ENCODE measurements at places on chromosomes 4 and X.

DNA sequence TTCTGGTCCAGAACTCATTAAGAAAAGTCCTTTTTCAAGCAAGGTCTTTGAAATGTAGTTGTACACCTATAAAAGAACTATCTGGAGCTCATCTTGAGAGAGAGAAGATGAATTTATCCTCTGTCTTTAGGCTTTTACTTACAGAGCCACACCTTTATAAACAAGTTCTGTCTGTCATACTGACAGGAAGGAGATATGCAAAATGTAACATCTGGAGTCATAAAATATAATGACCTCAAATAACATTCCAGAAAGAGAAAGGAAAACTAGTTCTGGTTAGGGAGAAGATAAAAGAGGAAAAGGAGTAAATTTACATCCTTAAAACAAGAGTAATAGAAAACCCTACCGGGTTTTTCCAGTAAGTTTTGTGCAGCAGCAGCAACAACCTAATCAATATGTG, 1.3 kb downstream of the INPP4B start:
- DNase-seq: no peak

- no peak for DNase-seq
Observed at GRCh38 chrX:139518475-139518874, 12.1 kb upstream of the F9 start.

GRCh38 chrX:105972690-105973386, 65.7 kb downstream of the SERPINA7 start:
- no peak for DNase-seq

DNA sequence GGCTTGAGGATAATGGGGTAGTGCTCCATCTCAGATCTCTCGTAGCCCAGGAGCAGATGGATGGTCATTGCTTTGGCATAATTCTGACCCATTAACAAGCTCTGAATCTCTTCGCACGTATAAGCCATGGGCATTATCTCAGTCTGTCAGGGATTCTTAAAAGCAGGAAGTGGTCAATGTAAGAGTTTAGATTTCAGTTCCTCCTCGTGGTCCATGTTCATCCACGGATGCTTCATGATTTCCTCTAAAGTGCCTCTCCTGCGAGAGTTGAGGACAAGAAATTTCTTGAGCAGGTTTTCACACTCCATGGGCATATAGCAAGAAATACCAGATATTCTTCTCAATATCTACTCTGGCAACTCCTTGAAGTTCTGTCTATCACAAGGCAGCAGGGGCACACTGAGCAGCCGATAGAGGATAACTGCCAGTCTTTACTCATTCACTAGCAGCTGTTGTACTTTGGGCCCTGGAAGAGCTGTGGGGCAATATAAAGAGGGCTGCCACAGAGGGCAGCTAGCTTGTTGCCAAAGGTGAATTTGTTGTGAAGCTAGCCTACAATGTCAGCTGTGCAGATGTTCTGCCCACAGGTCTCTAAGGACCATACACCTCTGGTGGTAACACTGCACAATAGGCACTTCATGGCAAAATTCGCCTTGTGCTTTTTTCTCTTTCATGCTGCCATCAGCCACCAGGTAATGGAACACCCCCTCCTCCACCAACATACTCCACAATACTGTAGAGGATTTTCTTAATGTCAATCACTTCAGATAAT, 52.0 kb upstream of the WDR17 start:
- no peak for DNase-seq

GRCh38 chr4:187088070-187088799, 364.6 kb upstream of the FAT1 start:
- no peak for DNase-seq

- DNase-seq: no peak
Observed at GRCh38 chr4:120667102-120667501, 255.4 kb downstream of the PRDM5 start.

DNA sequence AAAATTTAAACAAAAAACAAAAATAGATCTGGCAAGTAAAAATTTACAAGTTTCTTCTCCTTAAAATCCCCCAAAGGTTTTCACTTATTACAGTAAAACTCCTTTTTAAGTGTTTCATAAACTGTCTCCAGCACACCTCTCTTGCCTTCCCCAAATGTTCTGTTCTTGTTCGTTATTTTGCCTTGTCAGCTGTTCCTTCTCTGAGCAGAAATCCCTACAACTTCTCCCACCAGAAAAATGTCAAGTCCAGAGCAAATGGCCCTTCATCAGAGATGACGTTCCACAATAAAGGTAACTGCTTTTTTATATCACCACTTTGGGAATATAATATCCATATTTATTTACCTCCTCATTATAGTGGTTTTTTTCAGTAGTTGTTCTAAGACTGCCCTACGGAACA, 432.1 kb downstream of the ADAM29 start:
- no peak for DNase-seq

GRCh38 chrX:115491766-115492165, 69.2 kb upstream of the PLS3 start:
- DNase-seq: no peak

GRCh38 chr4:37717576-37717975, 31.4 kb upstream of the RELL1 start:
- no peak for DNase-seq

DNA sequence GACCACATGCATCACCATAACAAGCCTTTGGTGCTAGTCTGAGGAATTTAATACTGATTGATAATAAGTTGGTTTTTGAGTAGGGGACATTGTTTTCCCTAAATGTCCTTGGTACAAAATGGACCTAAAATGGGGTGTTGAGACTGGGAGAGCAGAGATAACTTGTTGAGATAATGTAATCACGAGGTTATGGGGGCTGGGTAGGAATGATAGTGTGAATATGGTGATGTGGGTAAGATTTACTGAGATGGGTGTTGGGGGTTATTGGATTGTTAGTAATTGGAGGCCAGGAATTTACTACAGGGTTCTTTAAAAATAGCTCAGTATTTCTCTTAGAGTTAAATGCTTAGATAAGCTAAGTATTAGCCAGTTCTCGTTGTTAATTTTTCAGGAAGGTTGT, 3.9 kb downstream of the BMP2K start:
- DNase-seq: no peak
